ENCODE measurements at places on chromosomes 5 and 9.

GRCh38 chr5:103422756-103423155, 139.8 kb downstream of the NUDT12 start:
- DNase-seq = no peak

GRCh38 chr9:76322810-76323209, 71.4 kb downstream of the RFK start:
- no peak for DNase-seq

DNA sequence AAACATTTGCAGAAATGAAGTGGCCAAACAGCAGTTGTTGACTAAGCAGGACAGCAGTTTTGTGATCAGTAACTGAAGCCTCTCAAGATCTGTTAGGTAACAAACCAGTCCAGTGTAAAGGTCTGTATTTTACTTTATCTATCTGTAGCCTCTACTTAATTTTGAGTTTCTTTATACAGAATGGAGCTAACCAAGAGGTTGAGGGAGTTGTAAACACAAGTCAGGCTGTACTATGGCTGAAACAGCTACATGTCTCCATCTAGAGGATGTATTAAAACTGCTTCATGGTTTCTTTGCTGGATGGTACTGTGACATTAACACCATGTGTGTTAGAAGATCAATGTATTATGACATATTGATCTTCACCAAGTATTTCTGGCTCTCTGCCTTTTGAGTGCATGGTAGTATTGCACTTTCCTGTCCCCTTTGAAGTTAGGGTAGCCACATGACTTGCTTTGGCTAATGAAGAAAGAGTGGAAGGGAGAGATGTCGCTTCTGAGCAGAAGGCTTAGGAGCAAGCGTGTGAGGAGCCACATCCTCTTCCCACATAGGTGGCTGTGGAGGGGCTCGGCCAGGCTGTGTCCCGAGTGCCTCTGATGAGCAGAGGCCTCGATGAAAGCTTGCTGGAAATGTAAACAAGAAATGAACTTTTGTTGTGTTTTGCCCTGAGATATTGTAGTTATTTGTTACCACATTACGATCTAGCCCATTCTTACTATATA, 105.6 kb upstream of the PCA3 start:
- peak; percentile 58 for DNase-seq

DNA sequence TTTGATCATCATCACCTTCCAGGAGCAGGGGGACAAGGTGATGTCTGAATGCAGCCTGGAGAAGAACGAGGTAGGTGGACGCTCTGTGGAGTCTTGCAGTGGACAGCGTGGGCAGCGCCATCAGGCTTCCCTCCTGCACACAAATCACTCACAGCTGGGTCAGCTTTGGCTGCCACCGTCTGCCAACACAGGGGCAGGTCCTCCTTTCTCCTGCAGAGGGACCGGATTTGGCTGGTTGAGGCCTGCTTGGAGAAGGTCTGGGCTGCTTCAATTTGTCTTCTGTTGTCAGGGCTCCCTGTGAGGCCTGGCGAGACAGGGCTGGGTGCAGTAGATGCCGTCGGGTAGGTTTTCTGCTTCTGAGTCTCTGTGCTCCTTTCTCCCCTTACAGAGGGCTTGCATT, 180.6 kb downstream of the CACNA1B start:
- no peak for DNase-seq

DNA sequence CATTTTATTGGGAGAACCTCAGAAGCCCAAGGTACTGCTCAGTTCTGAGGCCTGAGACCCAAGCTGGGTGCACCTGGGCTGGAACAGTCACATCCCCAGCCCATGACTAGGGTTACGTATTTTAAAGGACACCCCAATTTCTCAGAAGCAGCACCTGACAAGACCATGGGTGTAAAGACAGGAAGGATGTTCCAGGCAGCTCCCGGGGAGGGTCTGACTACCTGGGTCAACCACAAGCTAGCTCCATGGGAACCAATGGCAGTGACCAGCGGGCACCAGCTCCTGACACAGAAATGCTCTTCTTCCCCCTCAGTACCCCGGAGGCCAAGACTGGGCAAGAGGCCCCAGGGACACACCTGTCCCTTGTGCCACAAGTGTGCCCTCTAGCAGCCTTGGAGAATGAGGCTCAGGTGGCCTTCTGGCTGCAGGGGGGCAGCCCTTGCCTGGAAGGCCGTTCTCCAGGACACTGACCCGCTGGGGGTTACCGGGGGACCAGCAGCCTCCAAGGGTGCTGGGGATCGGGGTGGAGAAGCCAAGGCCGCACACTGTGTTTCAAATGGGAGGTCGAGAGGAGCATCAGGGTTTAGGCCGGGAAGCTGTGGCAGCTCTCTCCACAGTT, 52.6 kb downstream of the IPPK start:
- no peak for DNase-seq

DNA sequence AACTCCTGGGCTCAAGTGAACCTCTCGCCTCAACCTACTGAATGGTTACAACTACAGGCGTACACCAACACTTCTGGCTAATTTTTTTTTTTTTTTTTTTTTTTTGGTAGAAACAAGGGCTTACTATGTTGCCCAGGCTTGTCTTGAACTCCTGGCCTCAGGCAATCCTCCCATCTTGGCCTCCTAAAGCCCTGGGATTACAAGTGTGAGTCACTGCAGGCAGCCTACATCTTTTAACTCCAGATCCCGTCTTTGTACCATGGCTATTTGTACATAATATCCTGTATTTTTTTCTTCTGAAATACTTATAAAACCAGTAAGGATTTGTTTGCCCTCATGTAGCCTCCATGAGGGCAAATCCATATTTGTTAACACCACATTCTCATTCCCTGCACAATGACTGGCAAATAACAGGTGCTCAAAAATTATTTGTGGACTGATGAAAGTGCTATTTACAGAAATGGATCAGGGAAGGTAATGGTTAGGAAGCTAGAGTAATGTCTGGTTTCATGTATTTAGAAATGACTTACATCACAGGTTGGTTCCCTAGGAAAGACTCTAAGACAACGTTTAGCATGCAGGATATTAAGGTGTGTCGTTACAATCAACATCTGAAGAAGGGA, 51.9 kb upstream of the POU5F2 start:
- no peak for DNase-seq

- DNase-seq = peak; percentile 99
Measured at GRCh38 chr9:130693426-130694191, at the start of gene EXOSC2. TSS of gene EXOSC2 (plus strand) at chr9:130693780. CDS start at chr9:130693792, 12 bp downstream.

DNA sequence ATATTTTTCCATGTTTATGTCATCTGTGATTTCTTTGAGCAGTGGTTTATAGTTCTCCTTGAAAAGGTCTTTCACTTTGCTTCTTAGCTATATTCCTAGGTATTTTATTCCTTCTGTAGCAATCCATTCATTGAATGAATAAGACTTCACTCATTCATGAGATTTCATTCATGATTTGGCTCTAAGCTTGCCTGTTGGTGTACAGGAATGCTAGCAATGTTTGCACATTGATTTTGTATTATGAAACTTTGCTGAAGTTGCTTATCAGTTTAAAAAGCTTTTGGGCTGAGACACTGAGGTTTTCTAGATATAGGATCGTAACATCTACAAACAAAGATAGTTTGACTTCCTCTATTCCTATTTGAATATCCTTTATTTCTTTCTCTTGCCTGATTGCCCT, 15.9 kb downstream of the RLN2 start:
- DNase-seq = no peak

GRCh38 chr5:147835386-147835798, 3.9 kb upstream of the SPINK1 start:
- DNase-seq = no peak

DNA sequence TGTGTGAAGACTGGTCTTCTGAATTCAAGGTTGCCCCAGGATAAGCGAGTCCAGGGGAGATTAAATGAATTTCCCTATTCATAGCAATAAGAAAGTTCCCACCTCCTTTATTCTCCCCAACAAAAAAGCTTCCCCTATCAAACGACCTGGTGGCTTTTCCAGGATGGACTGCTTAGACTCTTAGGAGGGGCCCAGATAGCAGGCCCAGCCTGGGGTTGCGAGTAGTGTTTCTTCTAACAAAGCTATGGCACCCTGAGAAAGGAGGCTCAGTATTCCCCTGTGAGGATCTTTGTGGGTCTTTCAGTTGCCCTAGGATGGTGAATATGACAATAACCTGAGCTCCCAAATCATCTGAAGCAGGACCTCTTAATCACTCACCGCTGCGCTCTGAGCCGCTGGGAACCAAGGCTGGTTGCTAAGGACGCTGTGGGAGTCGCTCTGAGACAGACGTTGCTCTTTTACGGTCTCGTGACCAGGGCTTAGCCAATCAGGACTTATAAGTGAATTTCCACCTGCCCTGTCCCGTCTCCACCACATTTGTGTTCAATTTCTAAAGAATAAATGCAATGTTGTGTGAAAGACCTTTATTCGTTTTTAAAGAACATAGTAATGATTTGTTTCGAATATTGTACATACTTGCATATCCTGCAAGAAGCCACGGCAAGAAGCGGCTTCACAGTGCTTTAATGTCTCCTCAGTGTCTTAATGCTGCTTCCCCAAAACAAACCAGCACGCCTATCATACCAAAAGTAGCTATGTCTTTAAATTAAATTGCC, at the start of gene TMEM232:
TSS of gene TMEM232 (minus strand) at position 423 of the 776 bp plus-strand sequence. CDS start 59,319 bp downstream, outside the sequence.
- DNase-seq = peak; percentile 82

DNA sequence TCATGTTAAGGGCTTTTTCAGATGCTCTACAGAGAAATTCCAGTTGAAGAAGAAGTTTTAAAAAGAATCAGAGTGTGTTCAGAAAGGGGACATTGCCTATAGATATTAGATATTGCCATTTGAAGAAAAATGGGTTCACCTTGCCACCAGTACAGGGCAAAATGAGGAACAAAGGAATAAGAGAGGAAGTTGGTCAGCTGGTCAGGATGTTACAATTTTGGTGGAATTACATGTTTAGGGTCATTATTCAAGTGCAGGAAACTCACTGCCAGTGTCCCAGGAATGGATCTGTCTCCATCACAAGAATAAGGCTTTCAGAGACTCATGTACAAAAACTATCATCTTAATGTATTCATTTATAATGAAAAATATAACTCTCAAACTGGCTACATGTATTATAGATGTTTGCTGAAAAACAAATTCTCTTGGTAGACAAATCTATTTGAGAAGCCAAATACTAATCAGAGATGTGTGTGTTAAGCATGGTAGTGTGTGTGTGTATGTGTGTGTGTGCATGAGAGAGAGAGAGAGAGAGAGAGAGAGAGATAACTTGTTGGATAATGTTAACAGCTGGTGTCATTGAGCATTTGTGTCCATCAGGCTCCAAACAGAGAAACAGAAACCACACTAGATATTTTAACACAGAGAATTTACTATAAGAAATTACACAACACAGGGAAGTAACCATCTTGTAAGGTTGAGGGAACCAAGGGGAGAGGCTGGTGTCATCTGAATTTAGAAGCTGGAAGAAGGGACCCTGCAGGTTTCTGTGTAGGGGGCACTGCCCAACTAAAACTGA, 5.0 kb upstream of the C1QTNF3 start:
- DNase-seq = no peak

- DNase-seq = no peak
Measured at GRCh38 chr5:85479849-85480248, 1095.2 kb upstream of the EDIL3 start.

DNA sequence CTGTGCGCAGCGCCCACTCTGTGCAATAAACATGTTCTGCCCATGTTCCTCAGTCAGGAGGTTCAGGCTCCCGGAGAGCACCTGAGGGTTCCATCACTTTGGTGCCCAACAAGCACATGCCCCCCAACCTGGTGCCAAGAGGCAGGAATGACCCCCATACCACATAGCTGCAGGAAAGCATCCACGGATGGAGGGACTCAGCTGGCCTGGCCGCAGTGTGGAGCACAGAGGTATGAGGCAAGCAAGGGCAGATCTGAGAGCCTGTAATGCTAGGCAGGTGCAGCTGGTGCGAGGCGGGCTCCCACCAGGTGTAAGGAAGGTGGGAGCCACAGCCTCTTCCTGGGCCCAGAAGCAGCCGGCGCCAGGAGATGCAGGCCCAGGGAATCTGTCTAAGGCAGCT, 4.3 kb upstream of the MRNIP start:
- no peak for DNase-seq

- DNase-seq = no peak
Measured at GRCh38 chr5:60141119-60141518, 247.6 kb upstream of the PDE4D start.

- no peak for DNase-seq
Measured at GRCh38 chr9:33082538-33083326, 6.3 kb upstream of the SMU1 start.

DNA sequence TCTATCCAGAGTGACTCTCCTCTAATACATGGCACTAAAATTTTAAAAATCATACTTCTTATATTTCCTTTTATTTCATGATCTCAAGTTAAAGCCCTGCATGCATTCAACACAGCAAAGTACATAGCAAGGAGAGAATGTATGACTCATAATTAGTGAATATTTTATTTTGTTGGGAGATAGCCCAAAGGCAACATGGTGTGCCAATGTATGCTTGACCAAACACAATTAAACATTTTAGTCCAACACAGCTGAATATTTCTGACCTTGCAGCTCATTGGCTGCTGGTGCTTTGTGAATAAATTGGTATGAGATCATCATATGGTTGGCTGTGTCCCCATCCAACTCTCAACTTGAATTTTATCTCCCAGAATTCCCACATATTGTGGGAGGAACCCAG, 103.5 kb downstream of the NPR3 start:
- DNase-seq = no peak

GRCh38 chr5:116291271-116291670, 206.4 kb downstream of the COMMD10 start:
- DNase-seq = no peak

- no peak for DNase-seq
Measured at GRCh38 chr9:18092138-18092537, 381.8 kb upstream of the ADAMTSL1 start.
